G401 (cell line): ENCODE measurements at places on chromosomes 11 and 22. TPM values are rescaled to one million over a fixed set of nuclear protein-coding genes. Genes with fewer than 3 reads are reported as not detected.

- no peak for DNase-seq
Observed at GRCh38 chr11:104668797-104669463, 229.3 kb downstream of the CASP12 start.

- no peak for DNase-seq
Observed at GRCh38 chr11:75398906-75399305, 412 bp upstream of the RPS3 start.

DNA sequence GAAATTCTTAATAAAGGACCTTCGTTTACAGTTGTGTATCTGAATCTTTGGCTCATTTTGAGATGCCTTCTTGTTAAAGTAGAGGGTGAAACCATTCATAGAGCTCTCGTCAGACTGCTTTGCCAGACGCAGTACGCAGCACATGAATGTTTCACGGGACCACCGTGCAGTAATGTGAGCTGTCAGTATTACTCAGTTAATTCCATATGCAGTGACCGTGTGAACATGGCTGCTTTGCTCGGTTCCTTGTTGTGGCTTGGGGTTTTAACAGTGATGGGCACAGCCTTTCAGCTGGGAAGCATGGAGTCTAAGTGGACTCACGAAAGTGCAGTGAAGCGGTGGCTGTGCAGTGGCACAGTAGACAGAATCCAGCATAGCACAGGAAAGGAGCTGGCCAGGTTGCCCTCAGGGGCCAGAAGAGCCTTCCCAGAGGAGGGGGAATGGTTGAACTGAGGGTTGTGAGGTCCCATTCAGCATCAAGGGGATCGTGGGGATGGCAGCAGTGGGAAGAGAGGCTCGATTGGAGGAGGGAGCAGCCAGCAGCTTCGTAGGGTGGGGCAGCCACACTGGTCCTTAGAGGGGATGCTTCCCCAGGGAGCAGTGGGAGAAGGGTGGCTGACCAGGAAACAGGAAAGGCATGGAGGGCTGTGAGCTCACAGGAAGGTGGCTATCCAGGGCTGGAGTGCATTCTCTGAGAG lies 31.4 kb downstream of the PPFIA1 start:
- no peak for DNase-seq

DNA sequence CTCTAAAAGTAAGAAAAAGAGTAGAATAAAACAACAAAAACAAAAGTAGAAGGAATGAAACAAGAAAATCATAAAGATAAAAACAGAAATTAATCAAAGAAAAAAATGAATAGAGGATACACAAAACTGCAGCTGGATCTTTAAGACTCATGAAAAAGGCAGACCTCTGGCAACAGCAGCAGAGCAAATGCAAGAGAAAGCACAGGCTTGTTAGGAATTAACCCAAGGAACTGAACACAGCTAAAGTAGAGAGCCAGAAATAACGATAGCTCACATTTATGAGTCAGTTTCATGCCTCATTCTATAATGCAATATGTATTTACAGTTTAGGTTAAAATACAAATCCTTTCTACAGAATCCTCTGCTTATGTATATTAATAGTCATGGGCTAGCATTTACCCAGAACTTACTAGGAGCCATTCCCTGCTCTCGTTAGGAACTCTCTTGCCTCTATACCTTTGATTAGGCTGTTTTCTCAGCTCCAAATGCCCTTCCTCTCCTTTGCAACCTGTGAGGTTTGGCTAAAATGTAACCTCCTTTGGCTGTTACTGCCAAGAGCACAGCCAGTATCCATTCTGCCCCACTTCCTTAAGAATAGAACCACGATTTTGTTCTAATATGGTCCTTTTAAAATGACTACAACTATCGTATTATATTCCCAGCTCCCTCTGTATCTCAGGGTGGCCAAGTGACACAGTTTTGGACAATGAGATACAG lies 38.3 kb upstream of the NFAM1 start:
- DNase-seq = peak; percentile 9

GRCh38 chr11:72443016-72443415 lies 8.7 kb upstream of the CLPB start:
- DNase-seq = no peak

- DNase-seq = no peak
Observed at GRCh38 chr11:87128372-87128771, 90.6 kb downstream of the TMEM135 start.

TSPO gene
- total RNA-seq = 23.9 and 32.7 TPM in 2 replicates
